ENCODE measurements at places on chromosomes 4 and X.
A peak's percentile ranks its signal among the peaks of the same experiment; 100 is the strongest.

DNA sequence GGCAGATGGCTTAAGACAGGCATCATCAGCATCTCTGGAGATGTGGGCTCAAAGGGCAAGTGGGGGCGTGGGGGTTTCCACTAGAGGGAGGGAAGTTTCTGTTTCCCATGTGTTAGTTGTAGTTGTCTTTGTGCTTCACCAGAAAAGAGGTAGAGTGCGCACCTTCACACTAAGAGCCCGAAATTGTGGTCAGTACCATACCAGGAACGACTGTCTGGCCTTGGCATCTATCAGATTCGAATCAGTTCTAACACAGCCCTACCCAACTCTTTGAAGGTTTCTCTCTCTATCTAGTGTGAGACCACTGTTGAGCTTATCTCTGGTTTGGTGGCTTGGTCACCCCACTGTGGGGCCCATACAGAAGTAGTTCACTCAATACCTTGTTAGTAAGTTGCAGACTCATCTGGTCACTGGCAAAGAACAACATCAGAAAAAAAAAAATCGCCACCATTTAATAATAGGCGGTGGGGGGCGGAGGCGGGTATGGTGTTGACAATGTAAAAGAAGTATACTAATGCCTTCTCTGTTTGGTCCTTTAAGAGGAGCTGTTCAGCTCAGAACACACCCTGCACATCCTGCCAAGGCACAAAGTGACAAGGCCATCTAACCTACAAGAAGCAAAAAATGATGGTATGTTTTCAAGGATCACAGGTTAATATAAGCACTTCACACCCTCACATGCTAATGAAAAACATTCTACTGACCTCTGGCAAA lies 71.1 kb downstream of the NYX start:
- DNase-seq: no peak

GRCh38 chr4:140061194-140061593 lies 92.8 kb downstream of the MAML3 start:
- no peak for DNase-seq

- no peak for DNase-seq
Measured at GRCh38 chr4:25927361-25928195, 13.6 kb downstream of the SMIM20 start.

GRCh38 chr4:152936446-152937335 lies 568 bp downstream of the FHDC1 start:
- DNase-seq: peak; percentile 51

- no peak for DNase-seq
Measured at GRCh38 chrX:46381630-46382029, 163.6 kb downstream of the ZNF674 start.

- peak; percentile 49 for DNase-seq
Measured at GRCh38 chrX:40177117-40177430, 79.3 kb upstream of the BCOR start.

- no peak for DNase-seq
Measured at GRCh38 chrX:41164449-41164848, 79.2 kb downstream of the USP9X start.

DNA sequence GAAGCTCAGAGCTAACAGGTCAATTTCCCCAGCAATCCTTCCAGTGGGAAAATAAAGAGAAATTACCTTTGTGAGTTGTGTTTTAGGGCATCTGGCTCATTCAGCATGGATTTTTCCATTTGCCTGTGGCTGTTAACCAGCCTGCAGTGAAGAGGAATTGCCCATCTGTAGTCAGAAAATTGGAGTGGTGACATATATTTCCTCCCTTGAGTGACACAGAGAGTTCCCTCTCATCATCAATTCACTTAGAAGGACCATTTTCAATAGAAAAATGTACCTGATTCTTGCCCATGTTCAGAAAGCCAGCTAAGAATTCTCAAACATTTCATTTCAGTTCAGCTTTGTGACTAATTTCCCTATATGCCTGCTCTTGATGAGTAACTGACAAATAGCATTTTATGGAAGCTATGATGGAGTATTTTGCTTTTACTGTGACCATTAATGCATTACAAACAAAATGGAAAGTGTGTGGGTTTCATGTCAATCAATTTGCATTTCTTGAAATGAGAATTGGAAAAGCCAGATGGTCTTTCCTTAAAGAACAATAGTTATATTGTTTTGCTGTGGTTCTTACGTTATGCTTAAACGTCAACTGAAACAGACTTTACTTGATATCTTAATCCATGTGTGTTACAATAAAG lies 155.8 kb downstream of the NWD2 start:
- DNase-seq: no peak

- no peak for DNase-seq
Measured at GRCh38 chr4:40330536-40330935, 4.6 kb upstream of the CHRNA9 start.

DNA sequence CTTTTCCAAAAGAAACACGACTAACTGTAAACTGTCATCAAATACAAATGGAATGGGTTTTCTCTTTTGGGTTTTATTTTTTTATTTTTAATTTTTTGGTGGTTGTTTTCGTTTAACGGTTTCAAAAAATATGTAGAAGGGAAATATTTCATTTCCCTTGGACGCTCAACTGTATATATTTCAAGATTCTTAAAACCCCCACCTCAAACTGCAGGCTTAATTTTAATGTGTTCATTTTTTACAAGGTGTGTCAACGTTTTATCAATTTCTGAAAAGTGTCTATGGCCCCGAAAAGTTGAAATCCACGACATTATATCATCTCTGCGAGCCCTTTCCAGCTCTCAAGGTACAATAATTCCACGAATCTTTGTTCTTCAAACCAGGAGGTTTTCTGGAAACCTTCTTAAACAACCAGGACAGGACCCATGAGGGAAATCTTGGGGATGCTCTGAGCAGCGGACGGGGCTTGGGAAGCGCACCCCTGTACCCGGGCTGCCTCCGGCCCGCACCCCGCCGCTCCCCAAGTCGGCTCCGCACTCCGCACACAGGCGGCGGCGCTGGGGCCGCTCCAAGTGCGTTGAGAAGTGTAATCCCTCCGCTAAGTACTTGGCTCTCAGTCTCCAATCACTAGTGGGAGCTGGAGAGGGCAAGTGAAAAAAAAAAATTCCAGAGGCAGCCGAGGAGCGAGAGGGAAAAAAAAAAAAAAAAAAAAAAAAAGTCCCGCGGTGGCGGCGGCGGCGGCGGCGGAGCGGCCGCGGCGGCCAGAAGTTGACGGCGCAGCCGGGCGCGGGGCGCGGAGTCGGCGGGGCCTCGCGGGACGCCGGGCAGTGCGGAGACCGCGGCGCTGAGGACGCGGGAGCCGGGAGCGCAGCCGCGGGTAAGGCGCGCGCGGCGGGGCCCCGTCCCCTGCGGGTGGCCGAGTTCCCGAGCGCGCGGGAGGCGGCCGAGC lies at the start of gene BMPR1B:
BMPR1B (plus strand) TSS at position 764 of the 949 bp plus-strand sequence. CDS start 346,470 bp downstream, outside the sequence.
- DNase-seq: no peak

- peak; percentile 58 for DNase-seq
Measured at GRCh38 chr4:140861359-140862176, 105.4 kb upstream of the TBC1D9 start.

- DNase-seq: no peak
Measured at GRCh38 chr4:4858527-4859324, 739 bp upstream of the MSX1 start.

- no peak for DNase-seq
Measured at GRCh38 chr4:125735102-125735501, 420.3 kb downstream of the FAT4 start.

DNA sequence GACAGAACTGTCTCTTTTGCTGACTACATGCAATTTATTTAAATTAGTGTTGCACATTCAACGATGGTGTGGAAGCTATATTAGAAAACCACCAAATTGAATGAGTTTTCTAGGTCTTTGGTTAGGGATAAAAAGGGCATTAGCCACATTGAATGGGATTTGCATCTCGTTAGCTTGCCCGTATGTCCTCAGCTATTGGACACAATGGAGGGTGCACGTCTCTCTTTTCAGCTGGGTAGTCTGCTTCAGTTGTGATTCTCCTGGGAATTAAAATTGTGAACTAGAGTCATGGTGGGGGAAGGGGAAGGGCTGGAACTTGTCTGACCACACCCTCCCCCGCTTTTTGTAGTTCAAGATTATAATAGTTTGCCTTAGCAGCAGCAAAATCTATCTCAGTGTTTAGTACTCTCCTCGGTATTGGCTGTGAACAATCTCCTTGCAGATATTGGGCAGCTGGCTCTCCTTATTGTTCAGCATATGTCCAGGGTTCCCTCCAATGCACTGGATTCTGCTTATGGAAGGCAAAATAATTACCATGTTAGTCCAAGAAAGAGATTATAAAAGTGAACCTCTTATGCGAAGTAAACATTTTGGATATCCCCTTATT lies 23.3 kb downstream of the TRIM2 start:
- DNase-seq: no peak

GRCh38 chrX:109356684-109357083 lies 125.2 kb downstream of the GUCY2F start:
- no peak for DNase-seq

GRCh38 chr4:40462326-40462725 lies 127.2 kb downstream of the CHRNA9 start:
- DNase-seq: no peak

DNA sequence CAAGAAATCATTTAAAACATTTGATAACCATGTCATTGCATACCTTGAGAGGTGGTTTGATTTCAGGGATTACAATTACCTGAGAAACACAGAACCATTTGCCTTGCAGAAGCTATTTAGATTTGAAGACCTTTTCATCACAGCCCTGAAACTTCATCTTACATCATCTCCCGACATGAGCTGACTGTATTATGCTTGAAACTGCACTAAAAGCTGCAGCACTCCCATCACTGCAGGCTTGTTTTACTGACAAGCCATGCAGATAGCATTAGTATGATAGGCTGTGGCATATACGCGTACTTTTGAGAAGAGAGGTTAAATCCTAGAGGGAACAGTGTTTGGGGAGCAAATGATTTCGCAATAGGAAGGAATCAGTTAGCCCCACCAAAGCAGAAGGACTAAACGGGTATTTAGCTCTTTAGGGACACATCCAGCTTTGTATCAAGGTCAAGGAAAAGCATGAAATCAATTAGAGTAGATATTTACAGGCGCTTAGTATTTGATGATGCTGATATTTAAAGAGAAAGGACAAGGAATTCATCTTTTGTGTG lies 133.2 kb upstream of the DIAPH2 start:
- DNase-seq: no peak

DNA sequence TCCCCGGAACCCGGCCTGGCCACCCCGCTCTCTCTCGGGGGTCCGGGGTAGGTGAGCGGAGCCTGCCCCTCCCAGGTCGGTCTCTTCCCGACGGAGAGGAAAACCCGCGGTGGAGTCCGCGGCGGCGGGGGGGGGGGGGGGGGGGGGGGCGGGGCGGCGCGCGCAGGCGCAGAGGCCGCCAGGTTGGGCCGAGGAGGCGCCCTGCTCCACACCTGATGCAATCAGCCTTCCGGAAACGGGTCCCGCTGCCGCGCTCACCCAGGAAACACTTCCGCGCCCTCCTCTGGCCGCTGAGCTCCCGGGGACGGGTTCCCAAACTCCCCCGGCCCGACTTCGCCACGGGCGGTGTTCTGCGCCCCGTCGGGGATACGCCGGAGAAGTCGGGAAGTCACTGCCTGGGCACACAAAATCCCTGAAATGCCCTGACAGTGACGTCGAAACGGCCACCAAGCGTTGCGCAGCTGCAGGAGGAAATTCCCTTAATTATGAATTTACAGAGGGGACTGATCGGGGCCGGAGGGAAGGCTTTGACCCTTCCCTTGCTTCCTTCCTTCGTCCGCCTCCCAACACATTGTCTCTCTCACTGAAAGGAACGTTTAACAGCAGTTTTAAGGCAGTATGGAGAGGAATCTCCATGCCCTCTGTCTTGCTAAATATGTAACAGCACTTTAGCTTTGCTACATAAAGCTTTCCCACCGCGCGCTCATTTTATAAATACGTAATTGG lies 2.1 kb upstream of the APBB2 start:
- DNase-seq: peak; percentile 89
